ENCODE measurements at places on chromosomes 4 and X.
A peak's percentile ranks its signal among the peaks of the same experiment; 100 is the strongest.

GRCh38 chr4:77010841-77011354 lies 61.3 kb downstream of the SEPTIN11 start:
- peak; percentile 69 for DNase-seq

GRCh38 chr4:87219632-87220093 lies 755 bp downstream of the KLHL8 start:
- peak; percentile 40 for DNase-seq

DNA sequence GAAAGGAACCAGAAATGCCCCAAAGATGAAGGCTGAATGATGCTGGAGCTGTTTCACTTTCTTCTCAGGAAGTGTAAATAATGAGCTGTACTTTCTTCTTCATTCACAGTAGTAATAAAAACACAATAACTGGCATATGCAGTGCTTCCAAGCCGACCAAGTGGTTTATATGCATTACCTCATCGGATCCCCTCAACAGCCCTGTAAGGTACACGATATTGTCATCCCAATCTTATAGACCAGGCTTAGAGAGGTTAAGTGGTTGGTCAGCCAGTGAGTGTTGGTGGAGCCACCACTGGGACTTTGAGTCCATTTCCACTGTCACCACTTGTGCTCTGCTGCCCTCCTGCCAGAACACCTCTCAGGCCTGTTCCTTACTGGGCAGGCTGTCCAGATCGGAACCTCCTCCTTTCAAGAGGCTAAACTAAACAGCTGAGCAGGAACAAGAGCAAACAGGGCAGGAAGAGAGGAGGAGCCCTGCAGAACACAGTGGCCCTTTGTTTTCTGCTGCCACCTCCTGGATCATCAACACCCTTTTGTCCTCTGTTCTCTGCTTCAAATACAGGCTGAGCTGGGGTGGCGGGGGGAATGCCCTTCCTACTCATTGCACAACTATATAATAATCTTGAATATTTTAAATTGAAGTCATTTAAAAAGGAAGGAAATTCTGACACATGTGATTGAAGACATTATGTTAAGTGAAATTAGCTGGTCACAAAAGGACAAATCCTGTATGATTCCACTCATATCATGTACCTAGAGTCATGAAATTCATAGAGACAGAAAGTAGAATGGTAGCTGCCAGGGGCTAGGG lies 112.5 kb upstream of the ATP6AP2 start:
- peak; percentile 14 for DNase-seq

DNA sequence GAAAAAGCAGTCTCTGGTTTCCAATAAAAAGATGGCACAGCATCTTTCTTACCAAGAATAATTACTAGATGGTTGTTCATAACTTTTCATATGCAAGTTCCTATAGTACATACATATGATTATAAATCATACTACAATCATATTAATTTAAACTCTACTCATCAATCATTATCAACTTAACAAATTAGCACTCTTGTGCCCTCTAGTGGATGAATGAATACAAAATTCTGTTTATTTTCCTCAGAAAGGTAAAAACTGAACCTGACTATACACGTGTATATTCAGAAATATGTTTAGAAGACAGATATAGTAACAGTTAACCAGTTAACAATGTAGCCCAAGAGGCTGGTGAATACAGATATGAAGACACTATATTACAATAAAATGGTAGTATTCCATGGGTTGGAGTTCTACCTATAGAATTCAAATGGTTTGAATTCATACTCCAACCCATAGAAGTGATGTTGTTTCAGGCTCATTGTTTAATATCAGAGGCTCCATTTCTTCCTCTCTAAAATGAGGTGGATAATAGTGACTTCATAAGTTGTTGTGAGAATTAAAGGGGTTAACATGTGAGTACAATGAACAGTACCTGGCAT lies 100.0 kb downstream of the ADAMTS3 start:
- peak; percentile 36 for DNase-seq

GRCh38 chr4:176137631-176138030 lies 57.8 kb downstream of the SPATA4 start:
- DNase-seq = peak; percentile 46

DNA sequence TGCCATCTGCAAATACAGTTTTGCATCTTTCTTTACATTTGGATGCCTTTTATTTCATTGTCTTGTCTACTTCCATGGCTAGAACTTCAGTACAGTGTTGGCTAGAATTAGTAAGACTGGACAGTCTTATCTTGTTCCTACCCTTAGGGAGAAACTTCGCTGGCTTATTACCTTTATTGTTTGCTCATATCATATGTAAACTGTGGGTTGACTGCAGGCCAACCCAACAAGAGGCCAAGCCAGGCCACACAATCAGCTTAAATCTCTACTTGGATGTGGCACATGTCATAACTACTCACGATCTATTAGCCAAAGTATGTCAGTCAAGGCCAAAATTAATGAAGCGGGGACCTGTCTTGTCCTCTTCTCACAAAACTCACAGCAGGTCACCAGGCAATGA lies 144.1 kb downstream of the THOC2 start:
- no peak for DNase-seq

DNA sequence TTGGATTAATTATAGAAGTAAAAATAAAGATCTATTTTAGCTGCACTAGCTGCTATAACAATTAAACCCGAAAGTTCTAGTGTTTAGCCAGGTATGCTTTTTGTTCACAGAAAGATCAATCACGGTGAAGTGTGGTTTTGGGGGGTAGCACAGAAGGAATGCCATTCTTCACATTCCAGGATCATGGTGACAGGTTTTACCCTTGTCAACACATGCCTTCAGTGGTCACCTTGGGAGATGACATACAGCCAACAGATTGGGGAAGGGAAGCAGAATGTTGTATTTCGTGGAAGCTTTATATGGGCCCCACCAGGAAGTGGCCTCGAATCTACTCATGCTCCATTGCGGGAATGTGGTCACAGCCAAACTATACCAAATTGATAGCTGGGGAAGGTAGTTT lies 753.6 kb downstream of the RAPGEF2 start:
- DNase-seq = no peak

DNA sequence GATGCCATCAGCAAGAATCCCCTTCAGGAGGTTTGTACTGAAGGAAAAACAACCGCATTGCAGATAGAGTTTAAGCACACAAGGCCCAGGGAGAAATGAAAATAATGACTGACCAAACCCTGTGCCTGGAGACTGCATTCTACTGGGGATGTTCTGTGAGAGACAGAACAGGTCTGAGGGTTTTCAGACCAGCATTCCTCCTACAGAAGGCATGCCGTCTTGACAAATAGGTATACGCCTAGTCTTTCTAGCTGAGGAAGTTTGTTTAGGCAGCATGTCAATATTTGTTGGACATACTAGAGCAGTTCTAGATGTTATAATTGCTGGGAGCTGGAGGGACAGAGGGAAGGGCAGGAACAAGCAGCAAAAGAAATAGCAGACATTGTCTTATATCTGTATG lies 68.4 kb upstream of the SCOC start:
- no peak for DNase-seq

DNA sequence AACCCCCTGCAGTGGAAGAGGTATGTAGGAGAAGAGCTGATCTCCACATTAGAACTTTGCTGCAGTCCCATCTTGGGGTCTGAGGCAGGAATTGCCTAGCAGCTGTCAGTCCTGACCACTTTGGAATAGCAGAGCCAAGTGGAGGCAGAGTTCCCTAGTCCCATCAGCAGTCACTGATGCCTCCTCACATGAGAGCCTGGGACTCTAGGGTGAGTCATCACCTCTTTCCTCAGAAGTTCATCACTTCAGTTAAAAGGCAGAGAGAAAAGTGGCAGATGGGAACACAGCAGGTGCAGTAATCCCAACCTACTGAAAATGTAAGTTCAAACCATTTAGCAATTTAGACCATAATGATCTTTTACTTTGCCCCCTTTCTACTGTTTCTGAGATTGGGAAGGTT lies 73.9 kb upstream of the MED14 start:
- peak; percentile 30 for DNase-seq

- DNase-seq = no peak
Observed at GRCh38 chr4:150451883-150452282, 130.1 kb upstream of the MAB21L2 start.

- no peak for DNase-seq
Observed at GRCh38 chr4:10861036-10861435, 176.5 kb upstream of the CLNK start.

GRCh38 chr4:176906709-176907108 lies 114.0 kb upstream of the VEGFC start:
- DNase-seq = no peak

DNA sequence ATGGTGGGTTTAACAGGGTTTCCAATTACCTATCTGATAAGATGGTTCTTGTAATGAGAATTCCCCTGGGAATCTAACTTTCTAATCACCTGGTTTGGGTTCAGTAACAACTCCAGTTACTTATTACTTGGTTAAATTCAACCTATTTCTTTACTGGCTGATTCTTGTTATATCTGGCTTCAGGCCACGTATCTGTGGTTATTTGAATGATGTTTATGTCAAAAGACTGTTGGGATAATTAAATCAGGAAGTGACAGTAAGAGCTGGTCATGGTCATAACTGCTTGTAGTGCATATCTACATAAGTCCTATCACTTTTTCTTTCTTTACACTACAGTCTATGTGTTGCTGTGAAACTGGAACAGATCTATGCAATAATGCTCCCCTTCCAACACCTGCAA lies 108.1 kb downstream of the MID1 start:
- peak; percentile 45 for DNase-seq

GRCh38 chrX:108306086-108306485 lies 132.1 kb downstream of the COL4A6 start:
- no peak for DNase-seq

DNA sequence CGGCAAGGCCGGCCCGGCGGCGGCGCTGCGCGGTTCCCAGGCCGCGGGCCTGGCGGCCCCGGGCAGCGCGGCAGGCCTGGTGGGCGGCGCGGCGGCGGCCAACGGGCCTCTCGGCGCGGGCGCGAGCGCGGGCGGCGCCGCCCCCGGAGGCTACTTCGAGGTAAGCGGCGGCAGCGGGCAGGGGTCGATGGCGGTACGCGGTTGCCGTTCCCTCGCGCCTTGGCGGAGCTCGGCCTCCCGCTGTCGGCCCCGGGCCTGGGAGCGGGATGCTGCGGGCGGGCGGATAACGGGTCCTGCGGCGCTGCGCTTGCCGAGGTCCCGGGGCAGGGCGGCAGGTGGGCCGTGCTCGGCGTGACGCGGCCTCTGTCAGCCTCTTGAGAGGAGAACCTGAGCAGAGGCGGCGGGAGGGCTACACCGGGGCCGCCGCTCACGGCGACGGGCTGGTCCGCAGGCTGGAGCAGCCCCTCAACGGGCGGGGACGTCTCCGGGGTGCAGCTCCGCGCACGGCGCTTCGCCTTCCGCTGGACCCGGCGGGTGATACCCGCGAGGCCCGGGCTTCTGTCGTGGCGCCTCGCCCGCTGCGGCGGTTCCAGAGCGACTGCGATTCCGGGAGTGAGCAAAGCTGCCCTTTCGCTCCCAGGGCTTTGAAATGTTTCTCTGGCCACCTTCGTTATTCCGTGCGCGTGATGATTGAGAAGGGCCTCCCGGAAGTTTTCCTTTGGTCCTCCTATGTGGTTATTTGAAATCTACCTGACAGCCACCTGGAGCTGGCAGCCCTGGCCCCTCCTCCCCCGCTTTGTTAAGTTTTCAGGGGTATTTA lies 774 bp downstream of the FAM193A start:
- peak; percentile 43 for DNase-seq

GRCh38 chr4:174365018-174365587 lies 81.4 kb downstream of the CEP44 start:
- peak; percentile 45 for DNase-seq

DNA sequence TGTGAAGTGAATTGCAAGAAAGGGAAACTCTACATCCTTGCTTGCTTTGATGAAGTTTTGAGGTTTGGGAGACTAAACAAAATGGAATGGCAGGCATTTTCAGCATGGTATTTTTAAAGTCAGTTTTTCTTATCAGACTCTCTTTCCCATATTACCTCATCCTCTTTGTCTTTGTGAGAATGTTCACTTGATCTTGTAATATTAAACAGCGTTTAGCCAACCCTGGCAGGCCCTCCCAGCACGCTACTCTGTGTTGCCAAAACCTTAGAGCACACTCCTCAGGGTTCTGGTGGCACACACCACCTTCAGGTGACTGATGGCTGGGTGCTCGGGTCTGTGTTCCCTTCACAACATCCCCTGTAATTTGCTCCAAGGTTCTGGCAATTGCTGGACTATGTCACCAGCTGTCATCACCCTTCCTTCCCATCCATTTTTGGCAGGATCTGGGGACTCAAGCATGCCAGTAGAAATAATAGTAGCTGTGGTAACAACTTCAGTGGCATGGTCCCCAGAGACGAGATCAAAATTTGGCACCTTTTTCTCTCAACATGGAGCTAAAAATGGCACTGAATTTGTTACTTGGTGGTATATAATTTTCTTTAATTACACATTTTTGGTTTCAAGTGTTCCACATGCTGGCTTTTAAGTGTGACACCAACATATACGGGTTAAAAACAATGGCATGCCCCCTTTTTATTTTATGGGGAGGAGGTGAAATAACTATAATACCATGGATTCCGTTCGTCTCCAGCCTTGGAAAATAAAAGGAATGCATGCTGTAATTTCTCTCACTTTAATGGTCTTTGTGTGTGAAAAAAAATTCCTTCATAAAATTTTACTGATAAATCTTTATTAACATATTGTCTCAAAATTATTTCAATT lies 273.1 kb downstream of the DCTD start:
- peak; percentile 91 for DNase-seq

GRCh38 chrX:118352566-118352965 lies 6.7 kb downstream of the WDR44 start:
- DNase-seq = no peak

DNA sequence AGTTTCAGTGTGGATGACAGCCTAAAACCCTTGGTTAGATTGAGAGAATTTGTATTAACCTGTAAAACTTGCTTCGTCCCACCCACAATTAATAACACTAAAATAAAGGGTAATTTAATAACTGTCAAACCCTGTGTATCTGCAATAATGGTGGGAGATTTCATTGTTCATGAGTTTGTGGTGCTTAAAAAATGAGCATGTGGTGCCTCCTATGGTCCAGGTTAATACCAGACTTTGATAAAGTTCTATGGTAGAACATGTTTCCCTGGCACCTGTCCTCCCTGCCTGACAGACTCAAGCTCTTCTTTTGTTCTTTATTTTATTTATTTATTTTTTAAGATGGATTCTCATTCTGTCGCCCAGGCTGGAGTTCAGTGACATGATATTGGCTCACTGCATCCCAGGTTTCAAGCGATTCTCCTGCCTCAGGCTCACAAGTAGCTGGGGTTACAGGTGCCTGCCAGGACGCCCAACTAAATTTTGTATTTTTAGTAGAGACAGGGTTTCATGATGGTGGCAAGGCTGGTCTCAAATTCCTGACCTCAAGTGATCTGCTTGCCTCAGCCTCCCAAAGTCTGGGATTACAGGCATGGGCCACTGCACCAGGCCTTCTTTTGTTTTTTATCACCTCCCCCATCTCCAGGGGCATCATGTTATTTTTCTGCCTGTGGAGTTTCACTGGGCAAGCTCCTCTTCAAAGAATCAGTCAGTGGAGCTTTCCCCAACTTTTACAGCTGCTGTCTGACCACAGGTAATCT lies 289.2 kb downstream of the NR3C2 start:
- DNase-seq = no peak

- DNase-seq = peak; percentile 60
Observed at GRCh38 chr4:37690976-37691375, 4.8 kb upstream of the RELL1 start.

GRCh38 chrX:110427076-110427475 lies 68.4 kb downstream of the RTL9 start:
- no peak for DNase-seq
